ENCODE measurements at places on chromosomes 1 and 21.

DNA sequence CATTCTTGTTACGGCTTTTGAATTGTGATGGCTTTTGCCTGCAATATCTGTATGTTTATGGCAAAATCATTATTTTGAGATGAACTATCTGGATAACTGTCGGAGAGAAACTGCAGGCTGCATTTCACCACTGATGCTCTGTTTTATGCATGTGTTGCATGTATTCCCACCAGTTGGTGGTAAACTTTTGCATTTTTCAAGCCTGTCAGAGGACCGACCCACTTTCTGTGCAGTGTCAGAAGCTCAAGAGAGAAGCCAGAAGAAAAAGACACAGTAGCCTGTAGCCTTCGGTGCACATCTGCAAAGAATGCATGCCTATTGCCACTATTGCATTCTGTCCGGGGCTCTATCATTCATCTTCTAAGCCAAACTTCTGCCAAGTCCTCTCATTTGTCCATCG, 41.6 kb downstream of the OLIG1 start:
- no peak for DNase-seq

DNA sequence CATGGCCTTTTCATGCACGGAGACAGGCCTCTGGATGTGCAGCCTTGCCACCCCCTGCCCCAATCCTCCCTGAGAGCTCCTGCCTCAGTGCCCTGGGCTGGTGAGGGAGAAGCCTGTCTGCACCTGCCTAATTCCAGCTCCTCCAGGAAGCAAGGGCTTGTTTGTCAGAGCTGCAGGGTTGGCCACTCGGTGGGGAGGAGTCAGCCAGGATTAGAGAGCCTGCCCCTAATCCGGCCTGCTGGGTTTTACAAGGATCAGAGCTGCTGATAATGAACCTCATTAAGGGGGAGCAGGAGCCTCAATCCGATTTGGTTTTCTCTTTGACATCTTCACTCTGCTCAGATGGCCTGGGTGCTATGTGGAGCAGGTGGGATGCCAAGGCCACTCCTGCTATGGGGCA, 31.9 kb upstream of the LHX4 start:
- no peak for DNase-seq

DNA sequence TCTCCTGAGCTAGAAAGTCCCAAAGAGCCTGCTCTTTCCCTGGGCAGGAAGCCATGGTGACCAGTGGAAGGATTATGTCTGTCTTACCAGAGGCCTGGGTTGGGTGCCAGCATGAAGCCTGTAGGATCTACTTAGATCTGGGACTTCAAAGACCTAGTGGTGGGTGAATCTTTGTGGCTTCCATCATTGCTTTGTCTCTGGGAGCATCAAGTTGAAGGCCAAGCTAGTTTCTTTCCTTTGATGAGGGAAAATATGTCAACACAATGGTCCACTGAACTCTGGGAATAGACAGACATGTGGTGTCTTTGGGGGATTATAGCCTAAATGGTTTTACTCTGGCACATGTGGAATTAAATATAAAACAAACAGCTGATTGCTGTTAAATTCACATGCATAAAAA, 100.5 kb upstream of the HOOK1 start:
- DNase-seq = no peak

GRCh38 chr1:71154429-71154828, 73.6 kb upstream of the ZRANB2 start:
- DNase-seq = no peak

GRCh38 chr1:14345946-14346550, 252.4 kb upstream of the KAZN start:
- DNase-seq = no peak

DNA sequence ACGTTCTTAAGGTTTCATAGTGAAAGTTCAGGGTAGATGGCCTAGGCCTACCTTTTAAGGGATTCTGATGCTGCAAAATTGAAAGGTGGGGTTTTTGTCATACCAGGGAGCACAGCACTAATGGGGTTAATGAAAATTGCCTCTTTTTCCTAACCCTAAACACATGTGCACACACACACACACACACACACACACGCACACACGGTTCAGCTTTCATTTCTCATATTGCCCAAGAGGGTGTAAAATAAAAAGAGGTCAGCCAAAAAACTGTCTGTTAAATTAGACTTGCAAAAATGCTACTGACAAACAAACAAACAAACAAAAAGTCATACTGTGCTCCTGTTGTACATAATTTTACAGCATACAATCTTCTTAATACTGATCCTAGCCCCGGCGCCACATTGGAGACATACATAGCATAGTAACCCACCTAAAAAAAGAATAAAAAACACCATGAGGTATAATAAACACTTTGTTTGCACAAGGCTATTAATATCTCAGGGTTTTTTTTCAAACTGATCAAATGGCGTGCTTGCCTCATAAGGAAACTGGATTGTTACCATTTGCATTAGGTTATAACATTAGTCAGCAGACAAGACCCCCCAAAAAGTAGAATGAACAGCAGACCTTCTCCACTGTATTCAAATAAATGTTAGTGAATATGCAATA, 69.1 kb downstream of the TGFB2 start:
- DNase-seq = no peak

Data from GM13977 (cell line).